Choroid plexus epithelial cell (primary cell): ENCODE measurements at places on chromosomes 1 and 21.

GRCh38 chr1:101884621-101885020 is 112.1 kb downstream of the OLFM3 start:
- DNase-seq: no peak

DNA sequence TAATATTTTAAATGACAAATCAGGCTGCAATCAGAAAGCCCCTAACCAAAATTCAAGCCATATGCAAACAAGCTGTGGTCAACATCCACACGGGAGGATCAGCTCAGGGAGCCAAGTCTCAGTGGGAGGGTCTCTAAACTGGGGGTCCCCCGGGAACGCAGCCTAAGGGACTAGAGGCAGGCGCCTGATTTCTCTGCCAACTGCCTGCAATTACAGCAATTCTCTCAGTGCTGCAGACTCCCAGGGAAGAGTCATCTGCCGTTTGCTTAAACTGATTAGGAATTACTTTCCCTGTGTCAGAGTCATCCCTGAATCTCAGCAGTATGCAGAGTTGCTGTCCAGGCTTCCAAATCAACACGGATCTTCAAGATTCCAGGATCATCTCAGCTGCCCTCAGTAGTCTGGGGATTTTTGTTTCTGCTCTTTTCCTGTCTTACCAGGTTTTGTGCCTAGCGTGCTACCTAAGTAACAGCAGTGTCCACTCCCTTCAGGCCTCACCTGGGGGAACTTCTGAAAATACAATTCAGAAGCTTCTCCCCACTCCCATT is 247.8 kb downstream of the RRAGC start:
- no peak for DNase-seq

DNA sequence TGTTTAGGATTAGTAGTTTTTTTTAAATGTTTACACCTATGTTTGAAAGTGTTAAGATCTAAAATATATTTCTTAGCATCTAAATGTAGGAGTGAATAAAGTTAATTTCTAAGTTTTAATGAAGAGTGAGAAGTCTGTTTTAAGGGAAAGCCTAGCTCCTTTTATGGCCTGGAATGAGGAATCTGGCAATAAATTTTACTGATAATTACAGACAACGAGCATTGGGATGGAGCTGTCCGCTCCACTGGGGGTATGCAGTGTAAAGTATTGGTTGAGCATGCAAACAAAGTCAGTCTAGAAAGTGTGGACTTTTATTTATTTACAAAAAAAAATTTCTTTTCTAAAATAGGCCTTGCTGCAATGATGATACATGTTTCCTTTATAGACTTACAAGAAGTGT is 19.0 kb downstream of the CLIC6 start:
- no peak for DNase-seq

GRCh38 chr1:154747740-154748404 is 122.2 kb downstream of the KCNN3 start:
- peak; percentile 51 for DNase-seq

GRCh38 chr21:34996304-34997101 is 52.6 kb downstream of the RUNX1 start:
- peak; percentile 76 for DNase-seq

DNA sequence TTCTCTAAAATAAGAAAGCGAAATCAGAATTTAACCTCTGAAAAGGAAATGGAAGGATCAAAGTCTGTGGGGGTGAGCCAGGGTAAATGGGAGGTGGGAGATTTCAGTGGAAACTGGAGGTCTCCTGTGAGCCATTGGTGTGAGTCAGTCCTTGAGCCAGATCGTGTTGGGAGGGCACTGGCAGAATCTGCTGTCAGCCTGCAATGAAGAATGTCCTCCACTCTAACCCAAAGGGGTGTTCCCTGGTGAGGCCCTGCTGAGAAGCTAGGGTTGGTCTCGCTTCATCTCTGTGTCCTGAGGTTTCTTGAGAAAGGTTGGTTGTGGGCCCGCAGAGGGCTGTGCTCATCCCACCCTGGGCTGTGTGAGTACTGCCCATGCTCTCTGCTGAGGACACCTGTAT is 2.4 kb downstream of the QSOX1 start:
- DNase-seq: peak; percentile 62

- no peak for DNase-seq
These were observed 315.9 kb downstream of the ST6GALNAC3 start for GRCh38 chr1:76390456-76390855.

GRCh38 chr1:103779932-103780331 is 30.2 kb downstream of the AMY1C start:
- DNase-seq: no peak

DNA sequence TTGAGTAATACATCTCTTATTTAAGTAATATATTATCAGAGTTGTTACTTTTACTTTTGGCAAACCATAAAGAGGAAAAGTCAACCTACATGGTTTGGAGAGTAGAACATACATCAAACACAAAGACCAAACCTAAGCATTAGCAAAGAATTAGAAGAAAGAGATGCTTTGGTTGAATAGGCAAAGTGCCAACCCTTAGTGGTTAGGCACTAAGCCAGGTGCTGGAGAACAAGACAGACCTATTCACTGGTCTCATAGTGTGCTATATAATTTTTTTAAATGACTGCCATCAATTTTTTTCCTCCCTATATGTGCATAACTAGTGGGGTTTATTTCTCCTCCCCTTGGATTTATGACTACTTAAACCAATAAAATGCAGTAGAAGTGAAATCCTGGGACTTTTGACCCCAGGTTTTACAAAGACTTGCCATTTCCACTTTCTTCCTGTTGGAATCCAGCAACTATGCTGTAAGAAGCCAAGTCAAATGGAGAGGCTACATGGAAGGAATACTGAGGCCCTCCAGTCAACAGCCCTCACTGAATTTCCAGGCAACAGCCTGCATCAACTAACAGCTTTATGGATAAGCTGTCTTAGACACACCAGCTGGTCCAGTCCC is 69.8 kb upstream of the HAO2 start:
- DNase-seq: peak; percentile 88

GRCh38 chr1:41411229-41411628 is 50.0 kb downstream of the FOXO6 start:
- no peak for DNase-seq

GRCh38 chr1:183461350-183461749 is 10.9 kb upstream of the SMG7 start:
- peak; percentile 17 for DNase-seq

- DNase-seq: no peak
These were observed 3.6 kb upstream of the GATAD2B start for GRCh38 chr1:153926405-153926804.

DNA sequence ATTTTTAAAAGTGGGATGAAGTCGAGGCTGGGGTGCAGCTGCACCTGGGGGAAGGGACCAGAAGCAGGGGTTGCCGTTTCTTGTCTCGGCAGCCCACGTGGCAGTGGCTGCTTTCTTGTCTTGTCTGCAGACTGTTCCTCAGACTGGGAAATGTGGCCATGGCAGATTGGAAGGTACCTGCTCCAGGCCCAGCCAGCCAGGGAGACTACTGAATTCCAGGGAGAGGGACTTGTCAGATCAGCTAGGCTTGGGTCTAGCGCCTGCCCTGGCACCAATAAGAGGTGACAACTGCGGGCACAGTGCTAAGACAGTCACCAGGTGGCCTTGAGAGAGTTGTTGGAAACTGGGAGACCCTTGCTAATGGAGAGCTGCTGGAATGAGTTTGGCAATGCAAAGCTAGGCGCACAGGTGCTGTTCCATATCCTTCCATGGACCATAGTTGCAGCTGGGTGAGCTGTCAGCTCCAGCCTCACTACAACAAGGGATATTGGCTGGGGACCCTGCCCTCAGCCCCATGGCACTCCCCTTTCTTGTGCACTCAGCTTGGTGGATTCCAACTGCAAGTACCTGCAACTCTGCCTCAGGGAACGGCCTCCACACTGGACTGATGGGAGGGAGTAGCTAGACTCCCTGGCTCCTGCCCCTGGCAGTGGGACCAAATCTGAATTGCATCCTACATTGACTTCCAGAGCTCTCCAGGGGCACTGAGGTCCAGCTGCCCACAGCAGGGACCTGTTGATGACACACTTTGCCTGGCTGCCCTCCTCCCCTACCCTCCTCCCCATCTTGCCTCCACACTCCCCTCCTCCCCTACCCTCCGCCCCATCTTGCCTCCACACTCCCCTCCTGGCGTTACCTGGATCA is 9.9 kb upstream of the IL22RA1 start:
- DNase-seq: no peak

- DNase-seq: peak; percentile 13
These were observed at the start of gene CATSPER4 for GRCh38 chr1:26190373-26190987. Gene CATSPER4 (plus strand): TSS chr1:26190602. CDS start chr1:26190628, 26 bp downstream.

- peak; percentile 70 for DNase-seq
These were observed 1.1 kb upstream of the ADAMTS1 start for GRCh38 chr21:26846036-26846931.

- no peak for DNase-seq
These were observed 292.5 kb upstream of the SNX7 start for GRCh38 chr1:98368995-98369394.

GRCh38 chr1:232149287-232150201 is 480.4 kb downstream of the SIPA1L2 start:
- peak; percentile 70 for DNase-seq

DNA sequence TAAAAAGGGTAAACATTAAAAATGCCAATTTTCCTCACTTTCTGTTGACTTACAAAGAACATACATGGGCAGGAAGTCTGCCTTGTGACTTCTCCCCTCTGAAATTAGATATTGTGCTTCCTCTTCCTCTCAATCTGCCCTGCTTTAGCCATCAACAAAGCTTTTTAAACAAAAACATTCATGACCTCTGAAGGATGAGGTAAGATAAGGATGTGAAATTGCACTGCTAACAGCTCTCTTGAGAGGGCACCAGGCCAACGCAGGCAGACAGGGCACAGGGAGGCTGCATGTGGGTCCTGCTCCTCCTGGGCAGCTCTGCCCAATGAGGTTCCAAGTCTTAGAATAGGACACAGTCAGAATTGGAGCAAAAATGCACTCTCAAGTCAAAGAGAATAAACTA is 62.1 kb downstream of the DEGS1 start:
- peak; percentile 63 for DNase-seq

DNA sequence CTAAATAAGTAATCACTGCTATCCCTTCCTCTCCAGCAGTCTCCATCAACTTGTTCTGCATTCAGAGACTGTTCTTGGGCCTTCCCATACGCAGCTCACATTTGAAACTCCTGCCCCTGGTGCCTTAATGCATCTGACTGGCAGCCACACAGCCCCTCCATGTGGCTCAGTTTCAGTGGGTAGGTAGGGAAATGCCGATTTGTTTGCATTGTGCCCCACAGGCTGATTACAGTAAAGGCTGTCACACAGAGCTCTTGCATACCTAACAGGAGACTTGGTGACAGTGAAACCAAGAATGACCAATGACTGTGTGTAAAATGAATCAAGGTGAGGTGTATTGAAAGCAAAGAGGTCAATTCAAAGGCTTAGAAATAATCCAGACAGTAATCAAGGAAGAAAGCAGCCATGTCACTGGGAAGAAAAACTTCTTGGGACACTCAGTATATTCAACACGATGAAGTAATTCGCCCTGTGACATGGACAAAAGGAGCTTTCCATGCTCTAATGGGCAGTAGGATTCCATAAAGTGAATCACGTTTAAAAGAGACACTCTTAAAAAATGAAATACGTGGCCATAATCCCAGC is 12.7 kb upstream of the B3GALNT2 start:
- no peak for DNase-seq

DNA sequence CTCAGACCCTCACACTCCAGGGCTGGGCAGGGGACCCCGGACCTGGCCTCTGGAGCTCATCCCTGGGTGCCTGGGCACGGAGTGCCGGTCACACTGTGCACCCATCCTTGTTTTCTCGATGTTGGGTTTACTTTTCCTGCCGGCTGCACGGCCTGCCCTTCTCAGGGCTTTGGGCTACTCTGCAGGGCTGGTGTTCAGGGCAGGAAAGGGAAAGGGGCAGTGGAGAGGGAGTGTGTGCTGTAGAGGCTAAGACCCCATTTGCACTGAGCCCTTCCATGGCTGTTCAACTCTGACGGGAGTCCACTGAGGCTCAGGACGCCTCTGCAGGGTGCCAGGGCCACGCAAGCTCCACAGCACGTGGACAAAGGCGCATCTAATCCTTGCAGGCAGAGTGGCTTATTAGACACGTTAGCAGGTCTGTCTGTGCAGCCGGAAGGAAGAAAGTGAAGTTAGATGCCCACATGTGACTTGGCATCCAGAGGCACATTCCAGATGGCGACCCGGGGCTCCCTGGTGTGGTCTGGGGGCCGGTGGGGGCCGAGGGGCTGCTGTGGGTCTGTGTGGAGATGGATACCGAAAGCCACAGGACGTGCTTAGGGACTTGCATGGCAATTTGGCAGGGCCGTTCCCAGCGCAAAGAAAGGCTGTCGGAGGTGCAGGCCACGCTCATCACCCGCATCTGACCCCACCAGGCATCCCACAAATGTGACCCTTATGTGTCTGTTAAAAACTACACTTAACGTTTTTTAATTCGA is 33.6 kb downstream of the COL18A1 start:
- no peak for DNase-seq

GRCh38 chr21:43694437-43695079 is 24.4 kb upstream of the PDXK start:
- DNase-seq: no peak

- no peak for DNase-seq
These were observed 102.8 kb upstream of the COL24A1 start for GRCh38 chr1:86259390-86259789.

- no peak for DNase-seq
These were observed 61.0 kb downstream of the SYT14 start for GRCh38 chr1:209999005-209999404.

DNA sequence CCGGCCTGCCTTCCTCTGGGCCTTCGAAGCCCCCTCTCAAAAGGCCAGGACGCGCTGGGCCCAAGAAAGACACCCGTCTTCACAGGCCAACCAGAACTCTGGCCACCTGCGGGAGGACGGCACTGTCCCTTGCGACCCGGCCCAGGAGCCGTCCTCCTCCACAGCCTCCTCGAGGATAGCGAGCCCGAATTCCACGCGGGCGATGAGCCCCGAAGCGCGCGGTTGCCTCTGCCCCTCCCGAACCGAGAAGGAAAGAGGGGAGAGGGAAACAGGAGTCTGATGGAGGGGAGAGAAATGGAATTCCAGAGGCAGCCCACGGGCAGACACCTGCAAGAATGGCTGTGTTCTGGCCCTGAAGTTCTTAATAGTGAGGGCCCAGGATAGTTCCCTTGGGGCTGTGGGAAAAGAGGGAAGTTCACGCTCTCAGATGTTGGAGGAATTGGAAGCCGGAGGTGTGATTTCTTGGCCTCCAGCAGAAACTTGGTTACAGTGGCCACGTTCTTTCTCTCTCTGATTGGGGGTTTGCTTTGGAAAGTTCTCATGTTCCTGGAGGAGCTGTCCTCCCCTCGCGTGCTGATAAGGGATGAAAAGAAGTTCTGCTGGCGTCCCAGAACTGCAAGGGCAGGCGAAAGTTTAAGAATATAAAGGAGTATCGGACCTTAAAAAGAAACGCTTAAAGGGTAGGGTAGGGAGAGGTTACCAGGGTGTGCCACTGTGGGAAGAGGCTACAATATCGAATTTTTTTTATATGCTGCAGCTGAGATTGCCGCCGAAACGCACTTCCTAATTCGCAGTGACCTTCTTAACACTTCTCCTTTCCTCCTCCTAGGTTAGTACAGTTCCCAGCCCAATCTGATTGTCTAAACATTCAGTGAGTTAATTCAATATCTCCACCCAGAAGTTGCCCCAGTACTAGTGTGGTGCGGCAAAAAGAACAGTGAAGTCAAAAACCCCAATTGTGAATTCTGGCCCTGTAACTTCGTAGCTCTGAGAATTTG is 5.8 kb upstream of the SLC44A5 start:
- peak; percentile 45 for DNase-seq
